ENCODE measurements at places on chromosomes 2 and 18. TPM values are rescaled to one million over a fixed set of nuclear protein-coding genes. Genes with fewer than 3 reads are reported as not detected.

GRCh38 chr18:11004951-11005350 lies 144.4 kb downstream of the PIEZO2 start:
- H3K36me3 ChIP-seq, result no peaks in the 10 kb centered on the region
- H3K4me3 ChIP-seq, result no peak overlapping the region
- no peaks in the 10 kb centered on the region for H3K27me3 ChIP-seq

GRCh38 chr2:204896146-204896545 lies 350.9 kb downstream of the PARD3B start:
- no peak overlapping the region for H3K27ac ChIP-seq
- no peak for DNase-seq
- H3K4me3 ChIP-seq, result no peak overlapping the region
- no peaks in the 10 kb centered on the region for H3K27me3 ChIP-seq
- H3K36me3 ChIP-seq, result no peaks in the 10 kb centered on the region

GRCh38 chr2:113799375-113799774 lies 42.9 kb upstream of the SLC35F5 start:
- H3K36me3 ChIP-seq, result no peaks in the 10 kb centered on the region
- H3K4me1 ChIP-seq, result no peaks in the 10 kb centered on the region
- no peak overlapping the region for H3K27ac ChIP-seq
- no peak overlapping the region for H3K4me3 ChIP-seq
- H3K27me3 ChIP-seq, result no peaks in the 10 kb centered on the region

DNA sequence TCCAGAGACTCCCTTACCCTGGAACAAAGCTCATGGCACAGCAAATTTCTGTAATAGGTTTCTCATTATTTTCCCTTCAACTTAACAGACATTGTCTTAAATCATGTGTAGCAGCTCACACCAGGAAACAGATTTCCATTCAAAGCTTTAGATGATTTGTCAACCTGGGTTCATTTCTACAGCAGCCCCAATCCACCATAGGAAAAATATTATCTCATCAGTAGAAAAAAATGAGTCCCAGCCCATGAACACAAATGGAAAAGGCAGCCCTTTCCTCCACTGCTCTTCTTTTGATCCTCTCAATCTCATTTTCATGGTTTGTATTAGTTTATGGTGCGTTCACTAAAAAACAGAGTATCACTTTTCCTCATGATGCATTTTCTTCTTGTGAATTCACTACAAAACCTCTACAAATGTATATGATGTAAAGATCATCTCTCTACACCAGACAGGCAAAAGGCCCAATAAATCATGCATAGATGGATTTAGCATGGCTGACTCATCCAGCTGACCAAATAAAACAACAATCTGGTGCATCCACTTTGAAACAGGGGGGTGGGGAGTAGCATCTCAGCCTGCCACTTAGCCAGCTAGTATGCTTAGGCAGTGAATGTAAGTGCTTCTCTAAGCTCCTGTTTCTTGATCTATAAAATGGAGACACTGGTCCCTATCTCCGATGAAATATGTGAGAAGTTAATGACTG lies 78.6 kb downstream of the SATB2 start:
- peaks cover 18% of the 10 kb centered on the region for H3K4me1 ChIP-seq
- H3K36me3 ChIP-seq, result peaks cover 3% of the 10 kb centered on the region
- H3K27me3 ChIP-seq, result no peaks in the 10 kb centered on the region
- no peak for DNase-seq
- H3K4me3 ChIP-seq, result no peak overlapping the region

DNA sequence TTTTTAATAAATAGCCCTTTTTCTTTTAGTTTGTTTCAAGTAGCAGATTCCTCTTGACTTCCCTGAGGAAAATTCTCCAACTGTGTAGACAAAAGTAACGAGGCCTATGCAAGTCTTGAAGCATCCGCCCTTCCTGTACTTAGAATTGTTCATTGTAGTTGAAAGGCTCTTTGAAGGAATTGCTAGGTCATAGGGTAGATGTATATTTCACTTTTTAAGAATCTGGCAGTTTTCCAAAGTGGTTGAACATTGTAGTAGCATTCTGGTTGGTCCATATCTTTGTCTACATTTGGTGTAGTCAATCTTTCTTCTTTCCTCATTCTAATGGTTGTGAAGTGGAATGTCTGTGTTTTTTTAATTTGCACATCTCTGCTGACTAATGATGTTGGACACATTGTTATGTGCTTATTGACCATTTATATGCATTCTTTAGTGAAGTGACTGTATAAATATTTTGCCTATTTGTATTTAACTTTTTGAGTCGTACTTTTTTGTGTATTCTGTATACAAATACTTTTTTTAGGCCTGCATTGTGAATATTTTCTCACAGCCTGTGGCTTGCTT lies 5.6 kb upstream of the SERPINB11 start:
- H3K4me1 ChIP-seq, result no peaks in the 10 kb centered on the region
- H3K27me3 ChIP-seq, result no peaks in the 10 kb centered on the region
- no peak overlapping the region for H3K4me3 ChIP-seq
- no peak for DNase-seq
- no peaks in the 10 kb centered on the region for H3K36me3 ChIP-seq

Gene COL6A3
- 155 TPM for total RNA-seq

DNA sequence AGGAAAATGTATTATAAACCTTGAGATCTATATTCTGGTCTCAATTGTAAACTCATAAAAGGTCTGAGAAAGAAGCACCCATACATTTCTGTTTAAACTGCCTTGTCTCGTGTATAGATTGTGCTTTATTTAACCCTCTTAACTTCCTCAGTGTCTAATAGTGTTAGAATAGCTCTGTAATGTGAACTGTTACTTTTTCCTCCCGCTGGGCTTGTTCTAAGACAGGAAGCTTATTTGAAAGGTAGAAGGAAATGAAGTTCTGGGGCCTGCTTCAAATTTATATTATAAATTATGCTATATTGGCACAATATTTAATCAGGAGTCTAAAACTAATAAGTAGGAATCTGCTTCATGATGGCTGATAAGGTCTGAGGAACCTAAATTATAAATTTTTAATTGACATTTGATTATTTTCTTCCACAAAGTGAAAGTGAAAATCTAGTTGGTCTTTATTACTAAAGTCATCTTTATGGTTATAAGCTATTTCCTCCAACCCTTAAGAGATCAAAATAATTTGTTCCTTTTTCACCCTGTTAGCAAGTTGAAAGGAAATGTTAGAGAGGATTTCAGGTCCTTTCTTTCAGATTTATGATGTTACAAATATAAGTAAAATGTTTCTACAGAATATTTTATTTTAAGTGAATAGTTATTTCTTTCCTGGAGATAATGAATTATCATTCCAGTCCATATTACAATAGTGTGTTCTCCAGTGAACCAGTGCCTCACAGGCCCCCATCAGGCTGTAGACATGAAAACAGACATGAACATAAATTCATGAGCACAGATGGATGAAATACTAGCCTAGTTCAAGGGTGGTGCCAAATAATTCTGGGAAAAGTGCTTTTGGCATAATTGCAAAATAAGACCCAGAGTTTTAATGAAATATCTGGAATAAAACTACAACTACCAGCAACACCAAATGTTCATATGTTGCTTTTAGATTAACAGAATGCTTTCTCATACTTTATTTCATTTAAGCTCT lies 7.9 kb downstream of the MFSD6 start:
- H3K4me3 ChIP-seq, result no peak overlapping the region
- H3K27me3 ChIP-seq, result no peaks in the 10 kb centered on the region
- DNase-seq, result no peak
- no peaks in the 10 kb centered on the region for H3K36me3 ChIP-seq
- no peaks in the 10 kb centered on the region for H3K4me1 ChIP-seq

- H3K27ac ChIP-seq, result no peak overlapping the region
- H3K4me3 ChIP-seq, result no peak overlapping the region
- peaks cover 15% of the 10 kb centered on the region for H3K4me1 ChIP-seq
- H3K36me3 ChIP-seq, result no peaks in the 10 kb centered on the region
These were observed 54.3 kb downstream of the VSNL1 start for GRCh38 chr2:17594533-17595401.

DNA sequence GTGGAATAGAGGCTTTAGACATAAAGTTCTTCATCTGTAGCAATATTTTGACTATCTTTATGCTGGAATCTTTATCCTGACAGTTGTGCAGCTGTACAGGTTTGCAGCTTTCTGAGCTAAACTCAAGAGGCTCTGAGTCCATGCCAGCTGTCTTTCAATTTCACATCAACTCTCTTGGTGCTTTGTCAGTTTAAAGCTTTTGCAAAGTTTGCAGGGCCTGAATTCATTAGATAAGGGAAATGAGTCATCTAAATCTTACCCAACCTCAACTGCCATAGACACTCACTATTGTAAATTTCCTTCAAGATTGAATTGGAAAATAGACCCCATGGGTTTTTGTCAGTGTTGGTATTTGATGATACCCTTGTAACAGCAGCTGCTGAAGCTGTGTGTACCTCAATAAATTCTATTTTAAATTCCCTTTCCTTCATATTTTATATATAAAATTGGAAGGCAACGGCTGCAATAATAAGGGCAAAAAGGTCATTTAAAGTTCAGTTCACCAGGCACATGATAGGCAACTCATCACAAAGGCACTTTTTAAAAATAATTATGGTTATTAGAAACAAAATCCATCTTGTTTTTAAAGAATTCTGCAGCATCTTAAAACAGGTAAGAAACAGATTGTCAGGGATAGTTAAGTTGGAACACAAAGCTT lies 169.9 kb upstream of the SLC39A10 start:
- no peak overlapping the region for H3K27ac ChIP-seq
- no peaks in the 10 kb centered on the region for H3K4me1 ChIP-seq
- no peak for DNase-seq
- H3K4me3 ChIP-seq, result no peak overlapping the region

GRCh38 chr2:218569661-218570500 lies 1.2 kb downstream of the CNOT9 start:
- H3K27ac ChIP-seq, result peak overlapping the region; percentile 83
- no peaks in the 10 kb centered on the region for H3K27me3 ChIP-seq
- H3K36me3 ChIP-seq, result peaks cover 3% of the 10 kb centered on the region

GRCh38 chr18:11826836-11827235 lies 24.4 kb upstream of the CHMP1B start:
- H3K27me3 ChIP-seq, result no peaks in the 10 kb centered on the region
- H3K4me3 ChIP-seq, result no peak overlapping the region
- no peak for DNase-seq
- no peak overlapping the region for H3K27ac ChIP-seq
- H3K36me3 ChIP-seq, result no peaks in the 10 kb centered on the region

DNA sequence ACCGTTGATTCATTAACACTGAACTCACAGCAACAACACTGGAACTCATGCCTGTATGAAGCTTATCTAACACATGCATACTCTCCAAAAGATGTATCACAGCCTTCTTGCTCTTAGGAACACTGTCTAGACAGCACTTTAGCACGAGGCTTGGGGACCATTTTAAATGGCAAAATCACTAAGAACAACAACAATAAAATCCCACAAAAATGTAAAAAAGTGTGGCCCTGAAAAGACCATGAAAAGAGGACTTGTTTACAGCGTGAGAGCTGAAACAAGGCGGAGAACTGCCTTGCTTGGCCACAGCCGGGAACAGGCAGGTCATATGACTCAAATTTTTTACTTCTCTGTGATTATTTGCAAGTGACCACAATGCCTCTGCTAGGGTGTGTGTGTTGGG lies 48.1 kb downstream of the CHN1 start:
- H3K36me3 ChIP-seq, result no peaks in the 10 kb centered on the region
- peaks cover 8% of the 10 kb centered on the region for H3K4me1 ChIP-seq
- DNase-seq, result no peak
- H3K4me3 ChIP-seq, result no peak overlapping the region
- H3K27me3 ChIP-seq, result no peaks in the 10 kb centered on the region
- no peak overlapping the region for H3K27ac ChIP-seq

DNA sequence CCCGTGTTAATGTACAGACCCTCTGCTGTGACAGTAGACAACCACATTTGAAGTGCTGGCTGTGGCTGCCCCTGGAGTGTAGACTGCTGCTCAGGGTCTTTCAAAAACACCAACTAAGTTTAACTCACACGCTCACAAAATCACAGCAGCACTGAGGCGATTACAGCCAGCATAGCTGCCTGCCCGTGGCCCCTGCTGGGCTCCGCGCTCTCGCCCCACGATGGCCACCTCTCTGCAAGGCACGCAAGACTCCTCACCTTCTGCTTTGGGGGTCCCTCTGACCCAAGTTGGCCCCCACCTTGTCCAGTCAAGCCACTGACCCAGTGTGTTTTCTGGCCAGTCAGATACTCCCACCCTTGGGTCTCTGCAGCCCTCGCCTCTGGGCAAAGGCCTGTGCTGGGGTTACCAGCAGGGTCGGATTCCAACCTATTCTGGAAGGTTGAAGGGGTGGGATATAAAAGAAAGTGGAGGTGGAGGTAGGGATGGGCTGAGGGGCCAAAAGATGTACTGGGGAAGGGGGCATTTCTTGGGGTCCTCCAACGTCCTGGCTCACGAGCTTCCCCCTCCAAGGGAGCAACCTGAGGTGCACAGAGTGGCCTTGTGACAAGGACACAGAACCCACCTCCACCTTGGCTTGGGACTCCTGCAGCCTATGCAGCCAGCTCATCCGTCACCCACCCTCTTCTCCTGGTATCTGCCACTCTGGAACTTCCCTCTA lies 2.9 kb upstream of the B3GNT7 start:
- no peaks in the 10 kb centered on the region for H3K36me3 ChIP-seq
- H3K27ac ChIP-seq, result no peak overlapping the region
- DNase-seq, result no peak
- H3K4me3 ChIP-seq, result no peak overlapping the region

DNA sequence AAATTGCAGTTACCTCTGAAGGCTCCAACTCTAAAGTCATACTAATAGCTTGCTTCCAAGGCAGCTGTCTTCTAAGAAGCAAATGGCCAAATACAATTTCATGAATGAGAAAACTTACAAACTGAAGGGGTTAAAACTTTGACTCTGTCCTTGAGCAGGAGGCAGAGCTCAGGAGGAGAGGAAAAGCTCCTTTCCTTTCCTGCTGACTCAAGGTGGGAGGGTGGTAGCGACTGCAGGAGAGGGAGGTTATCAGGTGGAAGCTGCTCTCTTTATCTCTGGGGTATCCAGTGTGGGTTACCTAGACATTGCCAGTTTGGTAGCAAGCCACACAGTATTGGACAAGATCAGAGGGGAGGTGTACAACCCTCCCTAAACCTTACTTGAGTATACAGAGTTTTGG lies 2.7 kb upstream of the EFEMP1 start:
- H3K27me3 ChIP-seq, result no peaks in the 10 kb centered on the region
- H3K27ac ChIP-seq, result no peak overlapping the region
- H3K4me3 ChIP-seq, result no peak overlapping the region
- peaks cover 12% of the 10 kb centered on the region for H3K4me1 ChIP-seq
- no peaks in the 10 kb centered on the region for H3K36me3 ChIP-seq

DNA sequence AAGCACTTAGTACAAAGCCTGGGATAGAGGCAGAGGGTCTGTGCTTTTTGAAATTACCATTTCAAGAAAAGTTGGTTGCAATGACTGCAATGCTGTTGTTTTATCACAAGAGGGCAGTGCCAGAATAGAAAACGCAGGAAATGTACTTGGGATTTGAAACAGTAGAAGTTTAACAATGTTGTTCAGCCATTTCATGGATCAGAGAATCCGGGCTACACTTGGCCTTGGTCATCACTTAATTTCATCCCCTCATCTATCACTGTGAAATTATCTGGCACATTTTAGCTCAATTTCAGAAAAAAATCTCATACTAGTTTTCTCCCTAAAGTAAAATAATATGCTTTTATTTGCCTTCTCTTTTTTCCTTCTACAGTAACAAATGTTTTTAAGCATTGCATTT lies 70.8 kb downstream of the RAPGEF4 start:
- no peak for DNase-seq

Measured in thoracic aorta (tissue), 2 donors.